T-helper 17 cell (primary cell): ENCODE measurements at places on chromosomes 2 and 18.

DNA sequence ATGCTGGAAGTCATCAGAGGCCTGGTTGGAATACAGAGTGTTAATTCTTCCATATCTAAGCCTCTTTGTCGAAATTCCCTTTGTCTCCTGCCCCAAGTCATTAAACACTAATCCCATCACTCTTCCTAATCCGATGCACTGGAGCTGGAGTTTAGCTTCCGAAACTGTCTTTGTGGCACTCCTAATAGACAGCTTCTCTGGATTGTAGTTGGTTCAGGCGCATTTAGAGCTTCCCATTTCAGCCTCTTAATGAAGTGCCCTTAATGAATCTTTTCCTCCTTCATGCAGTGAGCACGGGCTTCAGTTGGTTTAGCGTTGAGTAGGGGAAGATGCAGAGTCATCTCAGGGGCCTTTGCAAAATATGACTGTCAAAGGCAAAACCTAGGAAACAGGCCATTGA, 72.2 kb upstream of the MEIS1 start:
- DNase-seq, result no peak

DNA sequence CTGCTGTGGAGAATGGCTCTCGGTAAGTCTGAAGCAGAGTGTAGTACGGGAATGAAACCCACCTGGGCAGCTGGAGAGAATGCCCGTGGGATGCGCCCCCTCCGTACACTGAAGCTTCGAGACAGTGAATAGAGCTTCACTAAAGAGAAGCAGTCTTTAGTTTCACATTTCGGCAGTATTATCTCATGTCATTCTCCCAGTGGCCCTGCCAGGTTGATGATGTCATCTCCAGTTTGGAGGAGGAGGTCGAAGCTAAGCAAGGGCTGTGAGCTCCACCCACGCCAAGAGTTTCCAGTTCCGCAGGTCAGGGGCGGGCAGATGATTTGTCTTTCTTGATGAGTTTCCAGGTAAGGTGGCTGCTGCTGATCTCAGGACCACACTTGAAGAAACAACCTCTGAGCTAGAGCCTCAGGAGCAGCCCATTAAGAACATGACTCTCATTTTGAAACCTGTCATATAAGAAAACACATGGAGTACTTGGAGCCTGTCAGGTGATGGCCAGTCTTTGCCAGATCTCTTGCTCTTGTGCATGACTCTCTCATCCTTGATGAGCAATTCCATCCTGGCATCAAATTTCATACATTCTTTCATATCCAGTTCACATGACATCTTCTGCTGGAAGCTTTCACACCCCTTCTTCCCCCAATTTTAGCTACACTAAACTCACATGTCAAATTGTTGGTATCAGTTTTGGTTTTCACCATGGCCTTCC, 475.0 kb downstream of the RNF144A start:
- DNase-seq, result no peak

- DNase-seq, result no peak
These were observed 1016.0 kb downstream of the SOCS6 start for GRCh38 chr18:71304856-71305255.

- DNase-seq, result no peak
These were observed 124.9 kb downstream of the PRKCE start for GRCh38 chr2:45776160-45776955.

DNA sequence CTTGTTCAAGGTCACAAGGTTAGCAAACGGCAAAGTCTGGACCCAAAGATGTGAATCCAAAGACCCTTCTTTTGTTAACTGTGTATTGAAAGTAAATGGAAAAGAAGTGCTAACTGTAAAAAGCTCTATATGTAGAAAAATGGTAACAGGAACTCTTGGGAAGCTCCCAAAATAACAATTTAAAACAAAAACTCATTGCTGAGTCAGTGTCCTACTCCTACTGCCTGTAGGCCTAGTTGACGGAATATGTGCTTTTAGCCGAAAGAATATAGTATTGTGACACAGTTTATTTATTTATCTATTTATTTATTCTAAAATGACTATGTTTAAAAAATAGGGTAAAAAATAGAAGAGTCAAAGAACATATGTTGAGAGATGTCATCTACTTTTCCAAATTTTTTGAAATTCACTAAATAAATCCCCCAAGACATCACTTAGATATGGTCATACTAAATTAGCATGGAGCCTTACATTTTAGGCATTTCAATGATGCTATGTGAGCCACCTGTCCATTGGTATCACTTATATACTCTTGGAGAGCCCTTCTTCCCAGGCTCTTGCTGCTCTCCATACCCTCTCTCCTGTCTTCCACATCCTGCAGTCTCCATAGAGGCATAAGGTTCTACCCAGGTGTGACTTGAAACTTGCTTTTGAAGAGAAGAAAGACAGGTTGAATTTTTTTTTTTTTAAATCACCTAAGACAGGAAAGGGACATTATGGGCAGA, 13.7 kb downstream of the COL5A2 start:
- no peak for DNase-seq

DNA sequence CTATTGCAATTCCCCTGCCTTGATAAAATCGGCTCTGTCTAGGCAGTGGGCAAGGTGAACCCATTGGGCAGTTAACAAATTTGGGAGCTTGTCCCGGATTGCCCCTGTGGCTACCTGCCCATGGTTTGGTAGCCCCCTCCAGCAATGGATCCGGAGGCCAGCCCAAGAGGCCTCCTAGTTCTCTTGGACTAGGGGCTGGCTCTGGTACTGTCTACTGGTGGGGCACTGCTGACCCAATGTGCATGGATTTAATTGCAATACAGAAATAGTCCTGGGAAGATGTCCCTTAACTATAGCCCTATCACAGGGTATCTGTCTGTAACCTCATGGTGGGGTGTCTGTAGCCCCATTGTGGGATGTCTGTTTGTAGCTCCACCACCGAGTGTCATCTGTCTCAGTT, 37.5 kb upstream of the SH3RF3 start:
- no peak for DNase-seq

GRCh38 chr2:169452080-169452479, 27.2 kb upstream of the BBS5 start:
- no peak for DNase-seq

DNA sequence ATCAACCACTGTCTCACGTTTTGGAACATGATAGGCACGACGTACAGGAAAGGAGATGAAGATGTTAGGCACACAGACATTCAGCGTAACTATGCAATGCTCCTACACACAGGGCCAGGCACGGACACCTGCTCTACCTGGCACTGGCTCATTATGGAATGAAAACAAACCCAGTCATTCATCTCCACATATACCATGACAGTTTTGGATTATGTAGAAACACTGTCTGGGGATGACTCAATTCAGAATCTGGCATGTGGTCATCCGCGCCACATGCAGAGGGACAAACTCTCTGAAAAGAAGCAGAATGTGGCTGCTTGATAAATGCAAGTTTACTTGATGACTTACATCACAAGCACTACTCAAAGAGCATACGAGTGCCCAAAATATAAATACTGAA, 29.5 kb upstream of the NFU1 start:
- no peak for DNase-seq

DNA sequence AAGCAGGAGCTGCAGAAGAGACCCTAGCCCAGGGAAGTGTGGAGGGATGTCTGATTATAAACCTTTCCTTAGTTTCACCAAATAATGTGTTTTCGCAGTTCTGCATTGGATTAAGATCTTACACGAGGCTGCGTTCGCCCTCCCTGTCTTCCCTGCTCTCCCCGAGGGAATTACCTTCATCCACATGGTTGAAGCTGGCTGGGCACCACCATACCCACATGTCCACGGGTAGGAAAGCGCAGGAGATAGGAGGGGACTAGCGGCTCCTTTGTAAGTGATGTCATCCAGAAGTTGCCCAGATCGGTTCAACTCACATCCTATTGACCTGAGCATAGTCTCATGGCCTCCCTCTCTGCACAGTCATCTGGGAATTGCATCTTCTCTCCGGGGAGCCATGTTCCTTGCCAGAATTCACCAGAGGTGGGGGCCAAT, 1.1 kb downstream of the TTL start:
- no peak for DNase-seq

- no peak for DNase-seq
These were observed 38.6 kb downstream of the FEZ2 start for GRCh38 chr2:36559221-36559942.

DNA sequence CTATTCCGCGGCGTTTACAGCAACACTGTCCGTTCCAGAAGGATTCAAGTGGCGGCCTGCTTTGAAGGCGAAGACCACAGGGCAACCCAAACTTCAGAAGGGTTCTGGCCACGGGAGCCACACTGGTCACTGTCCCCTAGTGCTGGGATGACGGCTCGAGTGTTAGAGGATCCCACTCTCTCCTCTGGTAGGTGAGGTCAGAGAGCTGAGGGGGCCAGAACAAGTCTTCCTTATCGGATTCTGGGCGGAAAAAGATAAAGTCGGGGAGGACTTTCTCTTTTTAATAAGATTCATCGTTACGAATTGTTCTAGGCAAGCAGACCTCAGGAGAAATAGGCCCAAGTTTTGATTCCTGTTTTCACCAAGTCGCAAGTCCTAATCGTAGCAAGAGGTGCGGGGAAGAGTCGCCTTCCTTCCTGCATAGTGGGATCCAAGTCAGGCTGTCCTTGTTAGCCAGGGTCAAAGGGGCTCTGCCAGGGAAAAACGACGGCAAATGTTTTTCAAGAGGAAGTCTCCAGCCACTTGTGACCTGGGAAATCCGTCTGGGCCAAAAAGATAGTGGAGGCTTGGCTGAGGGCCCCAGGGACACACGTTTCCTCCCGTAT, 864 bp upstream of the MYL12A start:
- no peak for DNase-seq

- DNase-seq, result no peak
These were observed 487.4 kb upstream of the ZEB2 start for GRCh38 chr2:145007093-145007959.

- no peak for DNase-seq
These were observed 70.3 kb upstream of the KLHL29 start for GRCh38 chr2:23314687-23315086.

- DNase-seq, result no peak
These were observed 71.0 kb downstream of the UPP2 start for GRCh38 chr2:158172719-158173118.

DNA sequence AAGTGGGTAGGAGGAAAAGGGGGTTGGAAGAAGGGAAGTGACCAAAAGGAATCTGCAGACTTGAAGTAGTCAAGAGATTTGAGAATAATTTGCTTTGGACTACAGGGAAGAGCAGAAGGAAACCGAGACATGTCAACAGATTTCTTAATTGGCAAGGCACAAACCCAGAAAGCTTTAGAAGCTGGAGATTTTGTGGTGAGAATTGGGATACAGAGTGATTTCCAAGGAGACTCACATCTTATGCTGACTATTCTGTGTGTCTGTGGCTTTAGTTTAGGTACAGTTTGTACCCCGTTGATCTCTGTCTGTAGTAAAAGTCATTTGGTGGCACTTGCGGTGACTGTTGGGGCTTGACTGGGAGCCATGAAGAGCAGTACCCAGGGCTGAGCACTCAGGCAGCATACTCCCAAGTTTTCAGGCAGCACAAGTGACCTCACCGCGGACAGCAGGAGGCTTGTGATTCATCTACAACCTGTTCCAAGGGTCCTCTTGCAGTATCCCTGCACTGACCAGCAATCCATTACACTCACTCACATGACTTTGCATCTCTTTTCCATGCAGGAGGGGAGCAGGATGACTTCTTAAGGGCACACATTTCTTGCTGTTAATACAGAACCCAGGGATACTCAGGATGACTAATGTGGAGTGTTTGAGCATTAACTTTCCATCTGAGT, 97.1 kb upstream of the TNP1 start:
- no peak for DNase-seq

DNA sequence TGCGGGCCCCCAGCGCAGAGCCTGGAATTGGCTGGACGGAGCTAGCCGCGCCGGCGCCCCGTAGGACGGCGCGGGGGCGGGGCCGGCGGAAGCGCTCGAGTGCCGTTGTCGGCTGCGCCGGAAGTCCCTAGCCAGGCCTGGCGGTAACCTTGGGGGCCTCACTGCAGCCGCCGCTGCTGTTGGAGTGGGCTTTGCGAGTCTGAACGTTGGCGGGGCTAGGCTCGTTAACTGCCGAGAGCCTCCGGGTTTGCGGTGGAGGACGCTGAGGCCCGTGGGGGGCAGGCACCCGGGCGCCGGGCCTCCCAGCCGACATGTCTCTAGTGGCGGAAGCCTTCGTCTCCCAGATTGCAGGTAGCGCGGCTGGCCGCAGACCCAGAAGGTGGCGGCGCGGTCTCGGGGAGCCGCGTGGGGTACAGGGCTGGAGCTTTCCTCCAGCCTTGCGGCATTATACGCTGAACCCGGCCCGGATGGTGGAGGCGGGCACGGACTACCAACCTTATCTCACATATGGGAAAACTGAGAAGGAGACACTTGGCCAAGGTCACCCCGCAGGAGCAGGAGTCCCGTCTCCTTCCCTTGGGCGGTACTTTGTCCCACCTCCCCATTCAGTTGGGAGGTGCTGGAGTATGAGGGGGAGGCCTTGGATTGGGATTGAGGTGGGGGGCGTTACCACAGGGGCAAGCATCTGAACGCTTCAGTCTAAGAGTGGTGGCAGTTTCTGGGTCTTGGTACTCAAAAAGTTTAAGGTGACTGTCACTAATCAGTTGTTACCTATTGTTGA, at the start of gene MTX2:
Gene MTX2, plus strand, starts transcription at position 124 of the 781 bp plus-strand sequence. Its CDS starts 188 bp downstream, at position 312.
- peak; percentile 50 for DNase-seq

GRCh38 chr2:30865892-30866681, 58.8 kb upstream of the CAPN13 start:
- DNase-seq, result no peak

DNA sequence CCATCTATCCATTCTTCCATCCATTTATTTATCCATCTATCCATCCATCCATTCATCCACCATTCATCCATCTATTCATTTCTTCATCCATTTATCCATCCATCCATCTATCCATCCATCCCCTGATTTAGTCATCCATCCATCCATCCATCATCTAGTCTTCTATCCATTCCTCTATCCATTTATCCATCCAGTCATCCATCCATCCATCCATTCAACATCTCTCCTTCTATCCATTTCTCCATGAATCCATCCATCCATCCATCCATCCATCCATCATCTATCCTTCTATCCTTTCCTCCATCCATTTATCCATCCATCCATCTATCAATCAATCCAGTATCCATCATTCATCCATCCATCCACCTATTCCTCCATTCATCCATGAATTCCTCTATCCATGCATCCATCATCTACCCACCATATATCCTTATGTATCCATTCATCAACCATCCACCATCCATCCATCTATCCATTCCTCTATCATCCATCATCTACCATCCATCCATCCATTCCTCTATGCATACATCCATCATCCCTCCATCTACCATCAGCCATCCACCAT, 185.0 kb downstream of the CELF4 start:
- DNase-seq, result no peak
